Brain microvascular endothelial cell (primary cell): ENCODE measurements at places on chromosomes 3 and 15.
A peak's percentile ranks its signal among the peaks of the same experiment; 100 is the strongest.

- DNase-seq, result peak; percentile 67
These were observed 3.6 kb upstream of the CLDN16 start for GRCh38 chr3:190384309-190384756.

- no peak for DNase-seq
These were observed 26.6 kb downstream of the SEC61A1 start for GRCh38 chr3:128078875-128079274.

GRCh38 chr3:171245796-171246765 is 214.1 kb downstream of the TNIK start:
- no peak for DNase-seq

- no peak for DNase-seq
These were observed 412.6 kb upstream of the SEMA6D start for GRCh38 chr15:47304656-47305055.

DNA sequence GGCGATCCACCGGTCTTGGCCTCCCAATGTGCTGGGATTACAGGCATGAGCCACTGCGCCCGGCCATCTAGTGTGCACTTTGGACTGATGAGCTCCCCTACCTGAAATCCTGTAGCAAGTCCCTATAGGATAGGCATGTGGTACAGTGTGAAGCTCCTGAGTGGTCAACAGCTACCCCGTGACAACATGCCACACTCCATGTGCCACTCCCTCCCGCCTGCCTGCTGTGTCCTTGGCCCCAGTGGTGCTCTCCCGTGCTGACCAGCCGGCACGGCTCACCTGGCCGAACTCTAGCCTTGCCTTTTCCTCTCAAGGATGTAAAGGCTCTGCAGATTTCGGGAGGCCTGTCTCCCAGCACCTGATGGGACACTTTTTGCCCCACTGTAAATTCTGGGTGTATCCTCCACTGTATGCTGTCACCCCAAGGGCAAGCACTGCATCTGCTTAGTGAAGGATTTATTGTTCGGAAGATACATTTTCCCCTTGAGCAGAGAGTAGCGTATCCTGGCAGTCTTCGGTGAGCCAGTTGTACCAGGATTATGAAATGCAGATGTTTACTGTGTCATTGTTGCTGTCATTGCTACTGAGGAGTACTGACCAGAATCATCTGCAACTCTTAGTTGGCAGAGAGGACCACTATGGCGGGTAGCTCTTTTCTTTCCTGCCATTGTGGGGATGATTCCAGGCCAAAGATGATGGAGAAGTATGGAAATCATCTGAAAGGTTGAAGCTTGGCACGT is 64.7 kb downstream of the IGF1R start:
- no peak for DNase-seq

GRCh38 chr3:177196456-177197040 is 734 bp downstream of the TBL1XR1 start:
- no peak for DNase-seq

GRCh38 chr15:101093958-101094357 is 157.9 kb downstream of the CHSY1 start:
- DNase-seq, result no peak

- DNase-seq, result no peak
These were observed 7.4 kb upstream of the EIF4A2 start for GRCh38 chr3:186775999-186776398.

DNA sequence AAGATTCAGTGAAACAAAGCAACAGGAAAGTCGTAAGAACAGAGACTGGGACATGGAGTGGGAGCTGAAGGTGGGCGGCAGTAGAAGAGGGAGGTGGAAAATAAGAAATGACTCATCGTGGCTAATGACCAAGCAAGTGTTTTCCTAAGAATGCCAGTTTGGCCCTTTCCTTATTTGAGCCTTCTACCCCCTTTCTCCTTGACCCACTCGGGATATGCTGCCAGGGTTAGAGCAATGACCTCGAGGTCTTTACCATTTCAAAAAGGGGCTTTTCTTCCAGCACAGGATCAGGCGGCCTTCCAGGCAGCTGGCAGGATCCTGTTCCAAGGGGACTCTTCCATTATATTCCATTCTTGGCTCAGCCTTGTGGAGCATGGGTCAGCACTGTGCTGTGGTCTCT is 241.1 kb downstream of the RYR3 start:
- no peak for DNase-seq

- no peak for DNase-seq
These were observed 32.5 kb downstream of the BHLHE40 start for GRCh38 chr3:5011555-5012256.

- no peak for DNase-seq
These were observed 127.8 kb downstream of the STAG1 start for GRCh38 chr3:136624371-136624770.

GRCh38 chr15:70121624-70122302 is 24.0 kb upstream of the TLE3 start:
- peak; percentile 73 for DNase-seq

DNA sequence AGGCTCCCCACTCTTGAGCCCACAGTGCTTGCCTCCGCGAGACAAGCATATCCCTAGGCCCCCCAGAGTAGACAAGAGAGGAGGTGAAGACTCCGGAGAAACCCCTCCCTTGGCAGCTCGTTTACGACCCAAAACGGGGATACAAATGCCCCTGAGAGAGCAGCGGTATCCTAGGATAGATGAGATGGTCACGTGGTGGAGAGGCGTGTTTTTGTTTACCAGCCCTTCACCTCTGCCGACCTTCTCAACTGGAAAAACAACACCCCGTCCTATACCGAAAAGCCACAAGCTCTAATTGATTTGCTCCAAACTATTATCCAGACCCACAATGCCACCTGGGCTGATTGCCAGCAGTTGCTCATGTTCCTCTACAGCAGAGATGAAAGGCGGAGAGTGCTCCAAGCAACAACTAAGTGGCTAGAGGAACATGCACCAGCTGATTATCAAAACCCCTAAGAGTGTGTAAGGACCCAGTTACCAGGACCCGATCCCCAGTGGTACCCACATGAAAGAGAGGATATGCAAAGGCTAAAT is 99.5 kb upstream of the OSBPL11 start:
- DNase-seq, result no peak

DNA sequence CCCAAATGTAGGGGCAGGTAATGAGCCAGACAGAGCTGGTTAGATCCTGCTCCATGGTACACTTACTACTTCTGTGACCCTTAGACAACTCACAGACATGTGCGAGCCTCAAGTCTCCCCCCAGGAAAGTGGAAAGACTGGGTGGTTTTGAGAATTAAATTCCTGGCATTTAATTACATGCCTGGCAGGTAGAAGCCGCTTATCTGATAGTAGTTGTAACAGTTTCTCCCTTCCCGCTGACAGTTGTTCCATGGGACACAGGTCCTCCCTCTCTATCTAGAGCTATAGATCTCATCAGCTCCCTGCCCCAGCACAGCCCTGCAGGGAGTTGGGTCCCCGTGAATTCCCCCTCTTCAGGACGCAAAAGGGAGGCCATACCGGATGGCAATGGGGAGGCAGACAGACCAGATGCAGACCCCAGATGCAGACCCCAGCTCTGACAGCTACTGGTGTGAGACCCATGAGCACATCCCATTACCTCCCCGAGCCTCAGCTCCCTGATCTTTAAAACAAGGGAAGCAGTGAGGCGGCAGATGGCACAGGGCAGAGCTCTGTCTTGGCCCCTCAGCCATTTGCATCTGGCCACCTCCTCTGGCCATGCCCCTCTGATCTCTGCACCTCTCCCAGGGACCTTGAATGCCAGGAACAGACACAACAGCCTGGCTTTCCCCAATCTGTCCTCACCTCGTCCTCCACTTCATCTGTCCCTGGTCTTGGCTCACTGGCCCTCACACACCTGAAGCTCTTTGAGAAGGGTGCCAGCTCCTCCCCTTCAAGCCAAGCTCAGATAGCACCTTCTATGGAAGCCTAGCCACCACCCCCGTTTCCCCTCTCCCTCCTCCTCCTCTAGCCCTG is 34.1 kb upstream of the NR2C2 start:
- no peak for DNase-seq

DNA sequence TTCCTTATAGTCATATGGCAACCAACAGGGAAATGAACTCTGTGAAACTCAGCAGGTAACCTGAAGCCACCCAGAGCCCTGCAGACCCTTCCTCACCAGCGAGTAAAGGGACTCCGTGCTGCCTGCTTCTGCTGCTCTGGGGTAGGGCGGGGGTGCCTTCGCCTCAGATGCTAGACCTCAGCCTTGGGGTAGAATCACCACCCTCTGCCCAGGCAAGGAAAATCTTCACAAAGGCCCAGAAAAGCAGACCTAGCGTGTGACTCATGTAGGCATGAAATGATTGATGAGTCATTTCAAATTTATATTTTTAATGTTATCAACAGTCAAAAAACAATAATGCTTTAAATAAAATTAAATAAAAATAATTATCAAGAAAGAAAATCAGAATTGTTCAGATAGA is 6.6 kb downstream of the STIMATE start:
- peak; percentile 22 for DNase-seq
